ENCODE measurements at places on chromosomes 1 and 21.

- DNase-seq, result no peak
These were observed 41.9 kb upstream of the IVNS1ABP start for GRCh38 chr1:185358957-185359356.

DNA sequence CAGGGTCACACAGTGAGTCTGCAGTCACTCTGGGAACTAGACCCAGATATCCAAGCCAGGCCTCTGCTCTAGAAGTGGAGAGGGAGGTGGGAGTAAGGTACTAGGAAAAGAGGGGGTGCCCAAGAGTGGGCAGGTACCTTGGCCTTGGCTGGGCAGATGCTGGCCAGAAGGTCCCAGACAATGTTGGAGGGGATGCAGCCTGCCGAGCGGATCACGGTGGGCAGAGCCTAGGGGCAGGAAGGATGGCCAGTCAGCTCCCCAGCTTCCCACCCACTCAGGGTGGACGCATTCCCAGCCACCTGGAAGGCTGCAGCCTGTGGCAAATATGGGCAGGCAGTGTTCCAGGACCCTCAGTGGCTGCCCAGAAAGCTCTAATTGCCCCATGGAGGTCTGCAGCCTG is 23.3 kb downstream of the SPOCD1 start:
- no peak for DNase-seq

DNA sequence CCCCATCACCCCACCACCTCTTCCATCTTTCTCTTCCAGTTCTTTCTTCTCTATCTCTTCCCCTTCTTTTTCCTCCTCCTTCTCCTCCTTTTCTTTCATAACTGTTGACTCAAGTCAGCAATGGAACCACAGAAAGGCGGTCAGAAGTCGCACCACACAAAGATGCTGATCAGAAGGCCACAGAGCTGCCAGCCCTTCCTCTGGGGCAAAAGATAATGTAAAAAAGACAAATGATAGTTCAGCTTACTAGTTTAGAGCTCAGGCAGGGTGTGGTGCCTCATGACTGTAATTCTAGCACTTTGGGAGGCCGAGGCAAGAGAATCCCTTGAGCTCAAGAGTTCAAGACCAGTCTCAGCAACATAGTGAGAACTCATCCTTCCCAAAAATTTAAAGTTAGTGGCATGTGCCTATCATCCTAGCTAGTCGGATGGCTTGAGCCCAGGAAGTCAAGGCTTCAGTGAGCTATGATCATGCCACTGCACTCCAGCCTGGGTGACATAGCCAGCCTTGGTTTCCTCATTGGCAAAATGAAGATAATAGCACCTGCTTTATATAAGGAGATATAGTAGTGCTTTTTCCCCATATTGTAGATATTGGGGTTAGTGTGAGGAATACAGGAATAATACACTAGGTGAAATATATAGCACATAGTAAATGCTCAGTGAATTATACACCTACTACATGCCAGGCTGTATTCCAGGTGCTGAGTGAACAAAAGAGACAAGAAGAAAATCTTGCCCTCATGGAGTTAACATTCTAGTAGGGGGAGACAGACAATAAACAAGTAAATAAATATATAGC is 12.5 kb upstream of the IGSF3 start:
- DNase-seq, result no peak

DNA sequence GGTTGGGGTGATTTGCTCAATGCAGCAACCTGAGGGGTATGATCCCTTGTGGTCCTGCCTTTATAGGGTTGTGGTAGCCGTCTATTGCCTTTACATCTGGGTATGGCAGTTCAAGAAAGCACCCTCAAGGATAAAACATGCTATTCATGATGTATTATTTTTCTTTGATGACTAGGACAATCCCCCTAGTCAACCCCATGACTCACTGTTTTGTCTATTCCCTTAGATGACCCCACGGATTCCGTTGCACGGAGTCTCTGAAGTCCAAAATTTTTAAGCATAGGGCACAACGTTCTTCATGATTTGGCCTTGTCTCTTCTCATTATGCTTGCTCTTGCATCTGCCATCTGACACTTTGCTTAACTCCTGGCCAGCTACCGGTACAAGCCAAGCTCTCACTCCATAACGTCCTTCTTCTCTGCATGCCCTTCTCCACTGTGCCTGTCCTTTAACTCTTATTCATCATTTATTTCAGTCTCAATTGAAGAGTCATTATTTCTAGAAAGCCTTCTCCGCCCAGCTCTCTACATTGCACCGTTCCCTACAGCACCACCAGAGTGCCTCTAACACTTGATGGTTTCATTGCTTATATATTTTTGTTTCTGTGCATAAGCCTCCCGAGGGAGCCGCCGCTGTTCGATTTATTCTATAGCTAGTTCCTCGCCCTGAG is 838 bp upstream of the DISP1 start:
- DNase-seq, result no peak

DNA sequence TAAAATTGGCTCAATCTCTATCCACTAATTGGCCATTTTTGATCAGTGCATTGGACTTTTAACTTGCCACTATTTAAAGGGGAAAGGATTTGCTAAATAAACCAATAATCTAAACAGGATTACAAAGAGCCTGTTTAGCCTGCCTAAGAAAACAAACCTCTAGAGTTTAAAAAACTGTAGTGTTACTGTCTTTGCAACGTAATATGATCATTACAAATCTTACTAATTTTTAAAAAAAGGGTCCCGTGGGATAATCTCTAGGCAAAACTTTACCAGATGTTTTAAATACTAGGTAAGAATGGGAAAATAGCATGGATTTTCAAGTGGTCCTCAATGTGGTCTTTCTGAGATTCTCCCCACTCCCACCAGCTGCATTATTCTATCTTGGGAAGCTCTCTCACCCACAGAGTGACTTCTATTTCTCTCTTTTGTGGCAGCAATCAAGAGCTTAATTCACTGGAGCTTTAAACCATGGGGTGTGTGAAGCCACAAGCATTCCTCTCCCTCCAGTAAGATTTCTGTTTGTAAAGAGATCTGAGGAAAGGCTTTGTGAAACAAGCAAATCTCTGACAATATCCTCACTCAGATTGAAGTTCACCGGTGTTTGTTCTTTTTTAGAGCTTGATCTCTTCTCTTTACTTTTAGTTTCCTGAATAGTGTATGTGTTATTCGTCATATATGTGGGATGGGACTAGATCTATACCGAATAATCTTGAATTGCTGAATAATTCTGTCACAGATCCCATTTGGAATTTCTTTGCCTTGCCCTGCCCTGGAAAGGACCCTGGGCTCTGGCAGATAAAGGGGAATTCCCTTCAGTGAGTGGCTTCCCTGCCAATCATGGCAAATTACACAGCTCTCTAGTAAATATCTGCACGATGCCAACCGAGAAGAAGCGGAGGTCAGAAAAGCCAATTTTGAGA is 132.2 kb downstream of the TLR5 start:
- no peak for DNase-seq

- DNase-seq, result no peak
These were observed 91.0 kb upstream of the MAP1LC3C start for GRCh38 chr1:242089911-242090310.

- no peak for DNase-seq
These were observed 3.2 kb upstream of the KRTAP19-8 start for GRCh38 chr21:31041295-31042079.

GRCh38 chr1:160432371-160432786 is 32.0 kb downstream of the VANGL2 start:
- DNase-seq, result no peak

DNA sequence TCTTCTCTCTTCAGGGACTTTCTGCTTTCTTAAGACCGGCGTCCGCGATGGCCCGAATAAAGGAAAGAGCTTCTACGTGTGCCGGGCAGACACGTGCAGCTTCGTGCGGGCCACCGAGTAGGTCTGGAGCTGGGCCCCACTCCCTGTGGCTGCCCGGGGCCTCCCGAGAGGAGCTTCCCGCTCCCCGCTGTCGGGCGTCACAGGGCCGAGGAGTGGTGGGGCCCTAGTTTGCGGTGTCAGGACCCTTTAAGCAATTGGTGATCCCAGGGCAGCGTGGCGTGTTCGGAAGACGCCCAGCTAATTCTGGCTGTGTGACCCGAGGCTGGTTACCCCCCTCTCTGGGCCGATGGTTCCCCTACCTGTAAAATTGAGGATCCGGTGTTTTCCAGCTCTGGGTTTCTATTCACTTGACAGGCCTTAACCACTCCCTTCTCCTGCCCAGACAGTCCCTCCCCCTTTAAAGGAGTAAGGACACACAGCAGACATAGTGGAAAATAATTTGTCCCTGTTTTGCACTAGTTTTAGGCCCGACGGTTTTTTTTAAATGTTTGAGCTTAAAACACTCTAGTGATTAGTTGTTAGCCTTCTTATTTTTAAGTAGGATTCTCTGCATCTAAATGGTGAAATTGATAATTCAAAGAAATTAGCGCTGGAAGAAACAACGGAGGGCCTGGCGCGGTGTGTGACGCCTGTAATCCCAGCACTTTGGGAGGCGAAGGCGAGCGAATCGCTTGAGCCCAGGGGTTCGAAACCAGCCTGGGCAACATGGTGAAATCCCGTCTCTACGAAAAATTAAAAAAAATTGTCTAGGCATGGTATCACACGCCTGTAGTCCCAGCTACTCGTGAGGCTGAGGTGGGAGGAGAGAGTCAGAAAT is 553 bp downstream of the TTF2 start:
- no peak for DNase-seq

DNA sequence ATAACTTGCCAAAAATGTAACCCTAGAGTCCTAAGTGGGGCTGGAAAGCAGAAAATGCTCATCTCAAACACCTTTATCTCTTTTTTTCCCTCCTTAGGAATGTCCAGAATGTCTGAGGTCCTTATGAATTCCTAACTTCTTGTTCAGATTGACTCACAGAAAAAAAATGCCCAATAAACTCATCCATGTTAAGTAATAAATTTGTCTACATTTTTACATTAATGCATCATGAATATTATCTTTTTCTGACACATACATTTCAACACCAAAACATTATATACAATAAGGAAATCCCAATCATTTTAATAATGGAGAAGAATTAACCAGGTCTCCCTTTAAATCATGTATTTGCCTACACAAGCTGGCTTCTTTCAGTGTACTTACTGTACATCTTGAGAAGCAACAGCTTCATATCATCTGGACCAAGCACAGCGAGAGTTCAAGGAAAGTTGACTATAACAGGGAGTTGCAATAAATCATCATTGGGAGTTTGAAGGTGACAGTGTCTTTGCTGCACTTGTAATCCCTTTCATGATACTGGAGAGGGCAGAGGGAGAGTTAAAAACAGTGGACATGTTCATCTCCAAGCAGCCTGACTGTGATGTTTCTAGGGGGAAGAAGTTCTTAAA is 565.2 kb downstream of the LTN1 start:
- DNase-seq, result no peak

DNA sequence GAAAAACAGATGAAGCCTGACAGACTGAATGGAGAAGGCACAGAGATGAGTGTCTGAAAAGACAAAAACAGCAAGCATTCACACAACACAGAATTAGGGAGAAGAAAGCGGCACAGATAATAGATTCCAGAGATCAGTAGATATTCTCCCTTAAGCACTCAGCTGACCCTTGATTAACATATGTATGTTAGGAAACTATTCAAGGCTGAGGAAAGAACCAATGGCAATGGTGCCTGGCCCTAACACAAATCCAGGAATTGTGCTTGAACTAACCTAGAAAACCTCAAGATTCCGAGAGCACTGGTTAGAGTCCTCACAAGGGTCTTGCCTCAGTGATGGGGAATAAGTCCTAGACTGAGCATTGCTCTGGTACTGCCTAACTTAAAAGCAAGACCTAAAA is 30.9 kb downstream of the KCNT2 start:
- DNase-seq, result no peak

DNA sequence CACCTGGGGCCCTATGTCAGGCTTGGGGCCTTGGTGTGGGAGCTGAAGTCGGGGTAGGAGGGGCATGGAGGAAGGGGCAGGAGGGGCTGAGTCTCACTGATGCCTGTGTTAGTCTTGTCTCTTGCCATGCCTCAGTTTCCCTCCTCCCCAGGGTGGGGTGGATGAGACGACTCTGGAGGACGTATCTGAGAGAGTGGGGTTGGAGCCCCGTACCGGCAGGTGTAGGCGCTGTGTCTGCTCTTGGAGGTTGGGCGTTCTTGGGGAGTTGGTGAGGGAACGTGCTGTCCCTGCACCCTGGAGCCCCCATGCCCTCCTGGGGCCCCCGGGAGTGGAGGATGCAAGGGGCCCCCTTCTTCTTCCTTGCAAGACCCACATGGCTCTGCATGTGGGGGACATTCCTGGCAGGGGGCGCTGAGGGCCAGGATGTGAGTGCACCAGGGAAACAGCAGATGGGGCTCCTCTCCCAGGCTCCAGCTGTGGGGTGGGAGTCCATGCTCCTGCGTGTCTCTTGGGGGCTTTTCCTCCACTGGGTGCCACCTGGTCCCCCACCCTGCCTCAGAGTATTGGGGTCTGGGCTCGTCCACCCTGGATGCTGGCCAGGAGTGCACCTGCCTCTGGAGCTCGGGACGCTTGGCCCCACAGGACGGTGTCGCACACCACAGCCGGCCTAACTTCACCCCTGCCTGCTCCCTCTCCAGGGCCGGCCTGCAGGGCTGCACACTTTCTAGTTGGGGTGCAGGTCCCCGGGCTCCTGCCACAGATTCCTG is 1.4 kb upstream of the TNFRSF14 start:
- no peak for DNase-seq

DNA sequence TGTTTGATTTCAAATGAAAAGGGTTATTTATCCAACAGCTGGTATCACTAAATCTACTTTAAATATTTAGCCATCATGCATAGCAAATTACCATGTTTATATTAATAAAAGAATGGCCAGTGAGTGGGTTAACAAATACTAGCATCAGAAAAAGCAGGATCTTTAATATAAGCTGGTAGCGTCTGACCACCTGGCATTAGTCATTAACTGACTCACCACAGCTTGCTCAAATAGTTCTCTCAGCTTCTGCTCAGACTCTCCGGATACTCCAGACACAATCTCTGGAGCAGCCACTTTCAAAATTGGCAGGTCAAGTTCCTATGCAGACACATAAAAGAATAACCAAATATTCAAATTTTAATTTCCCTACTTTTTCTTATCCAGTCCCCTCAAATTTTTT is 29.6 kb downstream of the NVL start:
- no peak for DNase-seq

- DNase-seq, result no peak
These were observed 1327.9 kb downstream of the BRINP3 start for GRCh38 chr1:189149547-189150375.

GRCh38 chr1:28983509-28984310 is 69.3 kb downstream of the EPB41 start:
- no peak for DNase-seq

GRCh38 chr21:46346296-46347202 is 22.6 kb downstream of the PCNT start:
- DNase-seq, result no peak

DNA sequence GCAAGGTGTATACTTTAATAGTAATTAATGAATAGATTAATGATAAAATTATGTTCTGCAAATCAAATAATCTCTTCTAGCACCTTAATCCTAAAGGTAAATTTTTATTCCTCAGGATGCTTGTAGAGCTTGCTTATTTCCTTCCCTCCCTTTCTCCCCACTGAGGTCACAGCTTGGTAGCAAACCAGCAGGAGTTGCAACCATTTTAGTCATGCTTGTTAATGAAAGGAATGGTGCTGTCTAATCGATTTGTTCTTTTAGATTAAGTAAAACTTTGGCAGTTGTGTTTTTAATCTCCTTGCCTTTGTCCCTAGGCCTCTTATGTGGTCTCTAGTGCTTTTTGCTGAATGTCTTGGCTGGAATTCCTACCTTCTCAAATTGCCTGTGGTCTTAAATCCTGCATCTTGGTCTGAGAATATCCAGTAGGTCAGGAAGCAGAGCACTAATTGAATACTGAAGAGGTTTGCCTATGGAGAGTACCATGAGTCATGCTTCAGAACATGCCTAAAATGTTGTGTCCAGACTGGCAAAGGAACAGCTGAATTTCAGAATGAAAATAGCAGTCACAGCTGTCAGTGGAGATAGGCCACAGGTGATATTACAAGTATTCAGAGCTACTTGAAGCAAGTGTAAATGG is 36.3 kb upstream of the RWDD3 start:
- no peak for DNase-seq
